Stimulated activated CD4-positive, alpha-beta T cell treated with anti-CD3 and anti-CD28 coated beads, Interleukin-4, amount 100 ng/mL, for 4 hours (primary cell): ENCODE measurements at places on chromosomes 2 and 18.

GRCh38 chr2:211228559-211228958 is 672.2 kb downstream of the CPS1 start:
- no peak for DNase-seq

GRCh38 chr2:190344276-190344827 is 963 bp downstream of the INPP1 start:
- DNase-seq = no peak

DNA sequence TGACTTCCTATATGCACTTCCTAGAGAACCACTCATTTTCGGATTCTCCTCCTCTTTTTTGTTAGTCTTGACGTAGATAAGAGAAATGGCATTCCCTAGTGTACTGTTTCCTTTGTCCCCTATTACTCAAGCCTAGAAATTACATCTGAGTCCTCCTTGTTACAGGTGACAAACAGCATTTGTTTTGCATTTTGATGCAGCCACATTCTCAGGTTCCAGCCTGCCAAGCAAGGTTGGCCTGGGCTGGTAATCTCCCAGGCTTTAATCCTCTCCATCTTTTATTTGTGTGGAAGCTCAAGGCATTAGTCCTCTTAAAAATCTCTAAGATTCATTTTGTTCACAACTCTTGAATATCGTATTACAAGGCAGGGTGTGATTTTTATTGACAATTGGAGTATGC is 318.0 kb upstream of the NRP2 start:
- no peak for DNase-seq

DNA sequence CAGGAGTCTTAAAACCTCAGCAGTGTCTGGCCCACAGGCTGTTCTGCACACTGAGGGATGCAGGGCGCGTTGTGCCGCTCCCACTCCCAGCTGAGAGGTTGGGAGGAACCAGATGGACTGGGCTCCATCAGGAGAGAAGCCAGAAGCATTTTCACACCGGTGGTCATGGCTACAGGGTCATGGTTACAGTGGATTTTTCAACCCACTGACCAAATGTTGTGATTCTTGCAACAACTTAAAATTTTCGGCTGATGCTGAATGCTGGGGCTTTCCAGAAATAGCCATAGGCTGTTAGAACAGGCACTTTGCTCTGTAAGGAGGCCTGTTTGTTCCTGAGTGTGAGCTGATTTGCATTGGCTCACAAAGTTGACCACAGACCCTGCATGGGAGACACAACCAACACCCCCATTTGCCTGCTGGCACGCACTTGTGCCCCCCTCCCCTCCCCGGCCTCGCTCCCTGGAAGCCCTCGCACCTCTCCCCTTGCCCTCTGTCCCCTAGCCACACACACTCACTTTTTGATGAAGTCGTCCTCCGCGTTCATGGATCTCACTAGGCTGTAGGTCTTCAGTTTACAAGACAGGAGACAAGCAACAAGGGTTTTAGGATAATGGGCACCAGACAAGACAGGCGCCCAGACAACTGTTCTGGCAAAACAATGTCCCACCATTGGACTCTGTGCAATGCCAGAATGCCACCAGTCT is 3.4 kb downstream of the LPIN1 start:
- DNase-seq = no peak

GRCh38 chr2:15731213-15731888 is 139.7 kb downstream of the DDX1 start:
- no peak for DNase-seq

DNA sequence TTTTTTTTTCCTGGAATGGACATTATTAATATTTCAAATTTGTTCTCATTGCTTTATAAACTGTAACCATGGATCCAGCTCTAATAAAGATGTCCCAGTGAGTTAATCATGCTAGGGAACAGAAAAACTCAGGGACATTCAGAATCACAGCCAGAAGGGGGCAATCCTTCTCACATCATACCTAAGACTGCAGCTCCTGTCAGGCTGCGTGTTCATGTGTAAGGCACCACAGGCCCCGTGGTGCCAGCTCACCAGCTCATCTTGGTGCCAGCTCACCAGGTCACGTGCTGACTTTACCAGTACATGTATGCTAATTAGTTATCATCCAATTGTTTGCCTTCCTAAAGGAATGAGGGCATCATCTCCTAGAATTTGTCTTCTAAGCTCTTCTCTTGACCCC is 84.7 kb upstream of the NEDD4L start:
- DNase-seq = no peak

GRCh38 chr2:100029460-100029859 is 112.9 kb downstream of the AFF3 start:
- DNase-seq = no peak

DNA sequence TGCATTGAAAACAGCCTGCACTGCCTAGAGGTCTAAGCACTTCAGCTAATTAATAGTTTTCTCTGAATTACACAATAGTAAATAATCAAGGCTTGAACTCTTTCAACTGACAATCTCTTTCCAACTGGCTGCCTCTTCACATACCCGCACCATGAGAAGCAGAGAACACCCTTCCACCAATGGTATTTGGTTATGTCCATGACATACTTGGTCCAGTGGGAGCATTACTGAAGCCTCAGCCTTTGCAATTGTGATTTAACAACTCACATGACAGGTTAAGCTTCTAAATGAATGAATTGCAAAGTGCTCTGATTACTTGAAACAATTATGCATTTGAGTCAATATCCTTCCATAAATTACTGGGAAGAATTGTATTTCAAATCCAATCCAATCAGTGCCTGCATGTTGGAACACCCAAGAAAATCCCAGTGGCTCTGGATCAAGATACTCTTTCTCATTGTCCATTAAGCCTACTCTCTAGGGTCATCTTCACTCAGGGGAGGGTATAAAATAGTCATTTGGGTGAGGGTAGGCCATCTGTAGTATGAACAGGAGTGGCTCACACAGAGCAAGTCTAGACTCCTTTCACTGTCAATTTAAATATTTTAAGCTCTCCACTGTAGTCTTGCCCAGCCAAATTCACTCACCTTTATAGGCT is 101.1 kb downstream of the HS1BP3 start:
- no peak for DNase-seq

GRCh38 chr2:20446255-20446916 is 488 bp upstream of the RHOB start:
- no peak for DNase-seq

DNA sequence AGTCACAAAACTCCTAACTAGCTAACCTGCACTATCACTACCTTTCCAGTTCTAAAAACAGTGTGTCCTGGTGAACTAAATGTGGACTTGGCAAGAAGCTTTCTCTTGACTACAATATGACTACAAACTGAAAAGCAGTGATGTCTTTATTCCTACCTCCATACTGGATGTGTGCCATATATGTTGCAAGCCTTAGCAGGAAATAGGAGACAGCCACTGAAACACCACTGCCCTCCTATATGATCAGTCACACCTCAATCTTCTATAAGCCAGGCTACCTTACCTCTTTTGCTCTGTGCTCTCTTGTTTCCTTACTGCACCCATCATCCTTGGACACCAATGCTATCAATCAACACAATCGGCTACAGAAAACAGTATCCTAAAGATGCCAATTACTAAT is 34.1 kb downstream of the SS18 start:
- no peak for DNase-seq

DNA sequence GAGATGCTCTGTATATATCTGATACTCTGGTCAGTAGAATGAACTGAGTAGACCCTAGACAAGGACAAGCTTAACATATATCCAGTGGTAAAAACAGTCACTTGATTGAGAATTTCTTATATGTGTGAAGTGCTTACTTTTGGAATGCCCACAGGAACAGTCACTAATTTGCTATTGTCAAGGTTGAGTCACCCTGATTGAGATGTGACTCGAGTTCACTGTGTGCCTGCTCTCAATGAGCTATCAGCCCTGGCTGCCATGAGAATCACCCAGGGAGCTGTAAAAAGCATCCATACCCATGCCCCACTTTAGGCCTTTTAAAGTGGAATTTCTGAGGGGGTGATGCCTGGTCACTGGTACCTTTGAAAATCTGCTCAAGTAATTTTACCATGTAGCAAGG is 283.7 kb downstream of the SUCLG1 start:
- no peak for DNase-seq

DNA sequence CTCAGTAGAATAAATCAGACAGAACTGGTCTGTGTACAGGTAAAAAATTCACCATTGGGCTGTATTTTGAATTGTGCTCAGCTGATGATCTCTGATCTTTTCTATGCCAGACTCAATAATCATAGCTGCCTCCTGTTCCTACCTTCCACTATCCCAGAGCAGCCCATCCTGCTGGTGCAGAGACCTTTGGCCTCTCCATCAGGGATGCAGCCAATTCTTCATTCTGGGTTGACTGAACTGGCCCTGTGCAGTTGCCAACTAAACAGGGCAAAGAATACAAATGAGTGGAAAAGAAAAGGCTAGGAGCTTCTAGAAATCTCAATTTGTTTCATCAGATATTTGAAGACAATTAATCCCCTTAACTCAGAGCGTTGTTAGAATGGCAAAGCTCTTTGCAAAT is 1781.3 kb upstream of the CELF4 start:
- no peak for DNase-seq

DNA sequence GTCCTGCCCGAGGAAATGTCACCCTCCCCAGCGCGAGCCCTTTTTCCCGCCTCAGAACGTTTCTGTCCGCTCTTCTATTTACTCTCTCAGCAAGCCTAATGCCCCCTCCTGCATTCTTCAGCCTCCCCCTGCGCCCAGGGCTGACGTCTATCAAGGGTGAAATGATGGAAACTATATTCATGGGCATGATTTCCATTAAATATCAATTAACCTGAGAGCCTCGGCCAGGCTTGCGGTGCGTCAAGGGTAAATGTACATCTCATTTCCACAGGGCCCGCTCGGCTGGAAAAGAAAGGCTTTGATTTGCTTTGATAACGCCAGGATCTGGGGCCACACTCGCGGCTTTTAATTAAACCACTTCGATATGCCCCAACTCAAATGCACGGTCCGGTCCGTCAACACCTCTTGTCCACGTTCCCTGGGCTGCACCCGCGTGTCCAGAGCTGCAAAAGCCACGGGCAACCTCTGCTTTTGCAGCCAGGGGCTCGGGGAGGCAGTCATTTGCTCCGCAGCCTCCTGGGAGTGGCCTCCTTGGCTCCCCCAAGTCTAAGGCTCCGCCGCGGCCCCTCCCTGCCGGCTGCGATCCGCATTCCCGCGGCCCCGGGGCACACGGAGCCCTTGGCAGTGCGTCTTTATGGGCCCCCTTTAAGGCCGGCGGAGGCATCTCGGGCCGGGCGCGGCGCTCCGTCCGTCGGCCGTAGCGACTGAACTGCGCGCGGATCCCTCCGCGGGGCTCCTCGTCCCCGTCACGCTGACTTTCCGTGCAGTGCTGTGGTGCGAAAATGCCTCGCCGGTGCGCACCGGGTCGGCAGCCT is at the start of gene HOXD8:
Gene HOXD8 (plus strand): TSS at position 724 of the 815 bp plus-strand sequence. CDS start 662 bp downstream, outside the sequence.
- no peak for DNase-seq
